ENCODE measurements at places on chromosomes 2 and 18.

DNA sequence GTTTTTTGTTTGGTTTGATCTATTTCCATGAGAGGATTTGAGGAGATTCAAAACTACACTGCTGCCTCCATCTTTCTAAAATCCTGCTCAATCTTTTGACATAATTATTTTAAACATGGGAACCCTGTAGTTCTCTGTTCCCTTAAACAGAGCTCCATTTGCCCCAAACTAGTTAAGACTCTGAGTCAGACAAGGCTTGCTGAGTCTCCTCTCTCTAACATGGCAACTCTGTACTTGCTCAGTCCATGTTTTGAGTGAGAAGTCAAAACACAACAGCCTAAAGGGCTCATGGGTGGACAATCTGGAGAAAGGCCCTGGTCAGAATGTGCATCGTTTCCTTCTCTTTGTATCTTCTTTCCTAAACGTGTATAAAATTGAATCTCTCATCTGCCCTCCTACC lies 7.1 kb upstream of the STAMBP start:
- DNase-seq: no peak

DNA sequence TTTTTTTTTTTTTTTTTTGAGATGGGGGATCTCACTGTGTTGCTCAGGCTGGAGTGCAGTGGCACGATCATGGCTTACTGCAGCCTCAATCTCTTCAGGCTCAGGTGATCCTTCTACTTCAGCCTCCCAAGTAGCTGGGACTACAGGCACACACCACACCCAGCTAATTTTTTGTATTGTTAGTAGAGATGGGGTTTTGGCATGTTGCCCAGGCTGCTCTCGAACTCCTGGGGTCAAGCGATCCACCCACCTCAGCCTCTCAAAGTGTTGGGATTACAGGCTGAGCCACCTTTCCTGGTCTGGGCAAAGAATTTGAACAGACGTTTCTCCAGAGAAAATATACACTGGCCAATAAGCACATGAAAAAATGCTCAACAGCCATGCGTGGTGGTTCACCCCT lies 2.9 kb upstream of the SNRNP200 start:
- DNase-seq: no peak

DNA sequence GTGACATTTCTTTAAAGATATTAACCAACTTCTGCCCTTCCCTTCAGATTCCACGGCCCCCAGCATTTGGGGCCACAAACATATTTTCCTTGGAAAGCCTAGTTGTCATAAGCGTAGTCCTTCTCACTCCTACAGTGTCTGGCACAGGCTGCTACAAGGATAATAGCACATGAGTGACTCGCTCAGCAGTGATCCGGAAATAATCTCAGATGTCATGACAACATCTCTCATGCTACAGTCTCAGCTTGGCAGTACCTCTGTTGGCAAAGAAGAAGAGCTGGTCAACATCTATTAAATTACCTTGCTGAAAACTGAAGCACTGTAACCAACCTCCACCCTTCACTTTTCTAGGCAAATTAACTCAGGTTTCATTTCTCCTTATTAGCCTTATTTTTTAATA lies 351.7 kb downstream of the RAD51AP2 start:
- no peak for DNase-seq

- DNase-seq: no peak
Measured at GRCh38 chr2:227038550-227039189, 125.3 kb downstream of the COL4A4 start.

DNA sequence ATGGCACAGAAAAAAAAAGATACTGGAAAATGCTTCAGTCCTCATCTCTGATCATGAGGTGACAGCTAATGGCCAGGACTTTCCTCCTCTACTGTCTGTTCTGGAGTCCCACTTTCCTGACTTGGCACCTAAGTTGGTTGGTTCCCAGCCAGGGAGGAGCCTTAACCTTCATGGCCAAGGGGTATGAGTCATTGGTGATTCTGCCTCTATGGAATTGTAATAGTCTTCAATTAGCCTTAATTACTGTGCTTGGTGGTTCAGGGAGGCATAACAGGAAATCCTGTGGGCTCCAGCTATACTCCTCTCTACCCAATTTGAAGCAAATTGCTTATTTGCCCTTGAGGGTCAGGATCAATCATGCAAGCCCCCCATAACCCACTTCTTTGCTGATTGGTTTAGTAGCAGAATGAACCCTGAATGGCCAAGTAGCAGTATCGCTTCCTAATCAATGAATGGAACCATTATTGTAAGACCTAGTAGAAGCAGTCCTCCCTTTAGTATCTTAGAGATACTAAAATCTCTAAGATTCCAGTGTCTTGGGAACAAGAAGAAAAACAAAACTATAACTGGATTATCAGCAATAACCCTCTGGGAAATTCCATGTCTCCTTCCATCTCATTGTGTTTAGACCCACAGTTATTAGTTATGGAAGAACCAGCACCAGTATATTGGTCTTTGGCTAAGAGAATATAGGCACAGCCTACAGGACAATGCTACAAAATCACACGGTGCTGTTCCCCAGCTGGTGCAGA lies 109.0 kb downstream of the COL6A3 start:
- DNase-seq: no peak

GRCh38 chr2:227996366-227996765 lies 124.9 kb downstream of the DAW1 start:
- DNase-seq: no peak

DNA sequence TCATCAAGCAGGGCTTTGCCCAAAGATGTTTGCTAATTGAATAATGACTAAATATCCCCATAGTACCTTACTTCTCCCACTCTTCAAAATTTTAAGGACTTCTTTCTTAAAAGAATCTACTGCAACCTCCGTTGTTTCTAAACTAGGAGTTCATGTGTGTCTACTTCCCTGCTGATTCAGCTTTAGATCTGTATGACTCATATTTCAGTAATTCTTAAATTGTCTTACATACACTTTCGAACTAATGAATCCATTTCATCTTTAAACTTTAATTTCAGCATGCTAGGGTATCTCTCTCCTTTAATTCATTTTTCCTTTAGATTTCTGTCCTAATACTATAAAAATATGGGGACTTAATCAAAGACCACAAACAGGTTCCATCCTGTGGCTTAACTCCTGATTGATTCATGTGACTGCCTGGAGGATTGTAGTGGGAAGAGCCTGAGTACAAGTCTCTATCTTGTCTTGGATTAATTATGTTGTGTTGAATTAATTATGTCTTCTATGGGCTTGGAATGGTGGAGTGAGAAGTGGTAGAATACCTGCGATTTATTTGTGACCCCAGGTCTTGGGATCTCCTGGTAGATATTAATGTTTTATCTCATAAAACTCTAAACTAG lies 24.9 kb upstream of the COL5A2 start:
- no peak for DNase-seq

DNA sequence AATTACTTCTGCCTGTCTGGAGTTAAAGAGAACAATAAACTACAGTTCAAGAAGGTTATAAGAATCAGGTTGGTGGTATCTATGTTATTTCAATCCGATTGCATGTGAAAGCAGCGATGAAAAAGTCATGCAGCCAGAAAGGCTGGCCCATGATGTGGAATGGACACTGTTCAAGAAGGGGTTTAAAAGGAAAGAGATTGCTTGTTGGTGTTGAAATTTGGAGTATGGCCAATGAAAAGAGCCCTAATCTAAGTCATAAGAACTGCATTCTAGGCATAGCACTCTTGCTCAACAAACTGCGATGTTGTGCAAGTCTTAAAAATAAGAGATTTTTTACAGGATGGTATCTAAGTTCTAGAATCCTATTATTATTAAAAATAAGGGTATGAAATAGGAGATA lies 61.3 kb downstream of the EFEMP1 start:
- DNase-seq: no peak
